Transverse colon (tissue), 4 donors: ENCODE measurements at places on chromosomes 7 and 10.

DNA sequence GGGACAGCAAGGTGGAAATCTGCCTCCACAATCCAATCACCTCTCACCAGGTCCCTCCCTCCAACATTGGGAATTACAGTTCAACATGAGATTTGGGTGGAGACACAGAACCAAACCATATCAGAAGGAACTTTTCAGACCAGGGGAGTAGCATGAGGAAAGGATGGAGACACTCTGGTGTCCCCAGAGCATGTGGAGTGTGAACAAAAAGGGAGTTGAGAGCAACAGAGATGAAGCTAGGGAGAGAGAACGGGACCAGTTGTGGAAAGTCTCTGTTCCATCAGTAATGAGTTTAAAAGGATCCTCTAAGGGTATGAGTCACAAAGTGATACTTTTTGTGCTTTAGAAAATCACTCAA, 382.0 kb downstream of the SFMBT2 start:
- no peak for DNase-seq

- no peak for DNase-seq
Observed at GRCh38 chr7:144158861-144159260, 24.4 kb upstream of the CTAGE4 start.

- DNase-seq = no peak
Observed at GRCh38 chr10:19480353-19480752, 335.9 kb upstream of the PLXDC2 start.

DNA sequence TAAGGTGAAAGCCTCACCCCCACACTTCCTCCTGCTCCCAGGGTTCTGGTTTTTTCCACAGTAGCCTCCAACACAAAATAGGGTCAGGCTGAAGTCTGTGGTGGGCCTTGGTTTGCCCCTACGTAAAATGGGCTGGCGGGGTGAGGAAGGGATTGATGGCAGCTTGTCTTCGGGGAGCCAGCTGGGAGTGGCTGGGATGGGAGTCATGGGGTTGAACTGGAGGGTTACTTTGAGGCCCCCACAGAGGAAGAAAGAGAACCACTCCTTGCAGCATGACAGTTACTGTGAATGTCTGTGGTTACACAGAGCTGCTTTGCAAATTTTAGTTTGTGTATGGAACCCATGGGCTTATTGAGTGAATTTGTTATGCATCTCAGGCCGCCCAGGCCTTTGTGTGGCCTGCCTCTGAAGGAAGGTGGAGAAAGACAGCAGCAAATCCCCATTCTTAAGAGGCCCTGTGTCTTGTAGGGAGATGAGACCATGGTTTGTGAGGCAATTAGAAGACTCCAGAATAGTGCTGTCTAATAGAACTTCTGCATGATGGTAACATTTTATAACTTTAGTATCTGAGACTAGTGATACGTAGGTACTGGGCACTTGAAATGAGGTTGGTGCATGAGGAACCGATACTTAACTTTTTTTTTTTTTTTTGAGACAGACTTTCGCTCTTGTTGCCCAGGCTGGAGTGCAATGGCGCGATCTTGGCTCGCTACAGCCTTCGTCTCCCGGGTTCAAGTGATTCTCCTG, 8.1 kb downstream of the TRIM8 start:
- DNase-seq = no peak

GRCh38 chr7:2438775-2439174, 35.4 kb downstream of the CHST12 start:
- no peak for DNase-seq

DNA sequence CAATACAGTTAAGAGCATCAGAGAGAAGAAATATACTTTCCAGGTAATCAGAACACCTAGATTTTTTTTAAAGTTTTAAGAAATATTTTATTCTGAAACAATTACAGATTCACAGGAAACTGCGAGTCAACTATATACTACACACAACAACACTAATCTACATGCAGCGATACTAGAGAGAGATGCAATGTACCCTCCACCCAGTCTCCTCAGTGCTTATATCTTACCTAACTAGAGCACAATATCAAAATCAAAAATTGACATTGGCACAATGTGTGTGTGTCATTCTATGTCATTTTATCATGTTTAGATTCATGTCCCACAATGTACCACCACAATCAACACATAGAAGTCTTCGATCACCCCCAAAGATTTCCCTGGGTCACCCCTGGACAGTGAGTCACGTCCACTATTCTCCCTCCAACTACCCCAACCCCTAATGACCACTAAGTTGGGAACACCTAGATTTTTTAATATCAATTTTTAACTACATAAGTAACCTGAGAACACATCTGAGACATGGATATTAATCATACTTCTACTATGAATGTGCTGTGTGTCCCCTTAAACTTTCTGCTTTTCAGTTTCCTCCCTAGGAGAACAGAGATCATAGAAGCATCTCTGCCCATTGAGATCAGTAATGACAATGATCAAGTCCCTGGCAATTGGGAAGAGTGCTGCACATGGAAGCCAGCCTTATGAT, 86.5 kb downstream of the GSAP start:
- no peak for DNase-seq

- DNase-seq = no peak
Observed at GRCh38 chr7:44385434-44386138, 60.2 kb upstream of the CAMK2B start.

- no peak for DNase-seq
Observed at GRCh38 chr7:70739646-70740210, 392.2 kb upstream of the GALNT17 start.

DNA sequence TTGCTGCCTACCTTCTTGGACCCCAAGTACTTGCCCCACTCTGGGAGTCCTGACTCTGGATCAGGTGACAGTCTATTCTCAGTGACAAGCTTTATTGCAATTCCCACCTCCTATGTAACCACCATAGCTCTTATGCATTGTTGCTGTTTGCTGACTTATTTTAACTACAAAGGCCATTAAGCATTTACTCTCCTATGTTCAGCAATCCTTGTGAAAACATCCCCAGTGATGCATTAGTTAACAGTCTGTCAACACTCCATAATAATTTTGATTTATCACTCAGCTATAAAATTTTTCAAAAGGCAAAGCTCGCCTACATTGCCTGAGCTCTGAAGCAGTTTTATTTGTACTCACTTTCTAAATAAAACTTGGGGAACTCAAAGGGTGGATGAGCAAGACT, 871.8 kb upstream of the SORCS1 start:
- no peak for DNase-seq

GRCh38 chr7:148403466-148403993, 187.0 kb upstream of the C7orf33 start:
- no peak for DNase-seq

DNA sequence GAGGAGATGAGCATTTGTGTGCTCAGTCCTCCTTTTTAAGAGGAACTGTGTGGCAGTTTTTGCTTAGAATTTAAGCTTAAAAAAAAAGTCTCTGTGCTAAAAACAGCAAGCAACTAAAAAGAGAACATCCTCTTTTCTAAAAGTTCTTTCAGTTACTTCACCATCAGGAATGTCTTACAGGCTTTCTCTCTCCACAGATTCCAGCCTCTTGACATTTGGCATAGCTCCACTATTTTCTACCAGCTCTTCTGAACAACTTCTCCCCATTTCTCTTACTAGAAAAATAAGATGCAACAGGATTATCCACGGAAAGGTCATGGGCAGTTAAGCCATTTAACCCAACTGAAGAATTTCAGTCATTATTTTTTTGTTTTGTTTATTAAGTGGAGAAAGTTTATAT, 13.2 kb downstream of the PCLO start:
- no peak for DNase-seq

DNA sequence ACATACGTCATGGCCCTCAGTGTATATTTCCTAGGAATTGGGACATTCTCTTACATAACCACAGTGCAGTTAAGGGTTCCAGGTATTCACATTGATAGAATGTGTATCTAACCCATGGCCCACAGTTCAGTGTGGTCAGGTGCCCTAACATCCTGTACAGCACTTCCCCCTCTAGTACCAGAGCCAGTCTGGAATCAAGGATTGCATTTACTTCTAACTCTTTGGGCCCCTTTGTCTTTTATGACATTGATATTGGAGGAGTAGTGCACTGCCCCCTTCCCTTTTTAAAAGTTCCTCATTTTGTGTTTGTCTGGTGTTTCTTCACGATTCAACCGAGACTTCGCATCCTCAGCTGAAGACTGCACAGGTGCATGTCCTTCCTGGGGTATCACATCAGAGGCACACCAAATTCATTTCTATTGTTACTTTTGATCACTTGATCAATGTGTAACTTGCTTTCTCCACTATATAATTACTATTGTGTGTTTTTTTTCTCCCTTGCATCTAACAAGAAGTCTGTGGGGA, 22.4 kb upstream of the NPFFR1 start:
- DNase-seq = no peak

DNA sequence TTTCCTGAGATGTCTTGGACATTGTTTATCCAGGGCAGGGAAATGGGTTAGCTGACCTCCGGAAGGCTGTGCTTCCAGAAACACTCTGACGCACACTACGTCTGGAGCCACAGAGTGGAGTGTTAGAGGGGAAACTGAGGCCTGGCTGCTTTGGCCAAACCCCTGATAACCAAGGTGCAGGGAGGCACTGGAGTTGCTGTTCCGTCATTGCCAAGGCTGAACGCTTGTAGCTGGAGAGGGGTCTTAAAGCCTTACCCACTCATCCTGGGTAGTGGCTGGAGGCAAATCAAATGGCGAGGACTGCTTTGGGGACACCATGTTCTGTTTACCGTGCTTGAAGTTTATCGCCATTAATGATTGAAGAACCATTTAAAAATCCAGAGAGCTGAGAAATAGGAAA, 604.1 kb upstream of the FOXK1 start:
- no peak for DNase-seq

DNA sequence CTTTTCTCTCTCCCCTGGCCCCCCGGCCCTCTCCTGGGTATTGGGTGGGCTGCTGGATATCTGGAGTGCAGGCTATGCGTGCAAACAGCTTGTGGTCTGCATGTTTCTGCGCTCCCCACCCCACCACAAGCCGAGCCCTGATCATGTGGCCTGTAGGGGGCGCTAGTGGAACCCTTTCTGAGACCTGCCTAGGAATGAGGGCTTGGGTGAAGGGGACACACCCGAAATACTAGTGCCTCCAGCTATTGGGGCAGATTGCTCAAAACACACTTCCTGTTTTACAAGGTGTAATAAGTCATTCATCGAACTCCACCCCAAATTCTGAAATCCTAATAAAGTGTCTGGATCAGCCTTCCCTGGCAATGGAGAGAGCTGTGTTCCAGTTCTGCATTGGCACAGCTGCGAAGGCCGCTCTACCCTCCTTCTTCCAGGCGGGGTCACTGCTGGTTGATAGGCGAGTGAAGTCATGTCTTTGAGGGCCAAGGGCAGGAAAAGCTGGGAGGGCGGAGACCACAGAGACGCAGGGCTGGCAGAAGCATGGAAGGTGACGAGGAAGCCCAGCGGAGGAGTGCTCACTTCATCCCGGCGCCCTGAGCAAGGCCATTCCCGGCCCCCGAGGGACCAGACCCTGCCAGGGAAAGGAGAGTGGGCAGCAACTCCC, 19.8 kb upstream of the PRRT4 start:
- no peak for DNase-seq

DNA sequence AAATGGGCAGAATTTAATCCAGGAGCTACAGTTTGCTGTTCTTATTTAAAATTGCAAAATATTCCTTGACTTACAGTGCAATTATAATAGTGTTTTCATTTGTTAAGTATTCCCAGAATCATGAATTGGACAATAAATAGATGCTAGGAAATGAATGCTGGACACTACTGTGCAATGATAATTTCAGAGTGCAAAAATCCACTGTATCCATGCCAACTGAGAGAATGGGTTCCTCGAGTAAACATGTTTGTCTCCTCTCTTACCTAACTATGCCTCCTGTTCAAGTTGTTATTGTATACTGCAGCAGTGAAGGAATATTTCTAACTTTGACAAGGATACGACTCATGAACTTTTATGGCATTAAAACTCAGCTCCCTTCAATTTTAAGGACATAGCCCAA, 1396.3 kb downstream of the GATA3 start:
- DNase-seq = no peak

DNA sequence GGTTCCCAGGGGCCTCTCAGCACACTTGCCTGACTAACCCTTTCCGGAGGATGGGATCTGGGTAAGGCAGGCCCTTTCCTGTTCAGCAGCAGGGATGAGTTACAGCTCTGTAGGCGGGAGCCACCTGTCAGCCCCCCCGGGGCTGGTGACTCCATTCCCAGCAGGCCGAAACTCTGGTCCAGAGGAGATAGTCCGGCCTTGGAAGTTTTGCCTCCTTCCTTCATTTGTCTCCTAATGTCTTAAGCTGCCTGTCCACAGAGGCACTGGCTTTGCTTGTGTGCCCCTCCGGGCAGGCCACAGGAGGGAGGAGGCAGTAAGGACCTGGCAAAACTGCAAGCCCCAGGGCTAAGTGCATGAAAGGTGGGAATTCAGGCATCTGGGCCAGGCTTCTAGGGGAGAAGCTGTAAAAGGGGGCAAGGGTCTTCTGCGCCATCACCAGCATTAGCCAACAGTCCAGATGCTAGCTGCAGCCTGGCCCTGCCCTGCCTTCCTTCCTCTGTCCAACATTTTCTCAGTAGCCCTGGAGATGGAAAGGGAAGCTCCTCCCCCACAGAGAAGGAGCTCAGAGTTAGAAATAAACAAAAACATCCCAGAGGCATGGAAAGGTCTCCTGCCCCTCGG, 1.2 kb downstream of the ADIRF start:
- no peak for DNase-seq

- no peak for DNase-seq
Observed at GRCh38 chr10:131776496-131776895, 124.3 kb upstream of the PPP2R2D start.

GRCh38 chr10:11823989-11824346, 812 bp downstream of the PROSER2 start:
- DNase-seq = no peak

GRCh38 chr7:44111761-44112160, 7.6 kb downstream of the AEBP1 start:
- DNase-seq = no peak

DNA sequence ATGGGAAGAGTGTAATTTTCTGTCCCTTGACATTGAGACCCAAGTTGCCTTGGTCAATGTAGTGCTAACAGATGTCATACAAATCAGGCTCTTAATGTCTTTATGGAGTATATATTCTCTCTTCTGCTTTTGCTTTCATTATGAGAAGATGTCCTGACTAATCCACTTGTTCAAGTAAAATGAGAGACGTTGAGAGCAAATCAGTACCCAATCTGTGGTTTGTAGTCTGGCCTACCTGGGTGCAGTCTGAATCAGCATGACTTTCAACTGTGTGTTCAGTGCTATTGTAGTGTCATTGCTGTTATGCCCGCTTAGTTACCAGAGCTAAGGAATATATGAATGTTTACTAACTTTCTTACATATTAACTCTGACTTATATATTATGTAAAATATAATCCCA, 612.4 kb downstream of the ANKRD7 start:
- no peak for DNase-seq

DNA sequence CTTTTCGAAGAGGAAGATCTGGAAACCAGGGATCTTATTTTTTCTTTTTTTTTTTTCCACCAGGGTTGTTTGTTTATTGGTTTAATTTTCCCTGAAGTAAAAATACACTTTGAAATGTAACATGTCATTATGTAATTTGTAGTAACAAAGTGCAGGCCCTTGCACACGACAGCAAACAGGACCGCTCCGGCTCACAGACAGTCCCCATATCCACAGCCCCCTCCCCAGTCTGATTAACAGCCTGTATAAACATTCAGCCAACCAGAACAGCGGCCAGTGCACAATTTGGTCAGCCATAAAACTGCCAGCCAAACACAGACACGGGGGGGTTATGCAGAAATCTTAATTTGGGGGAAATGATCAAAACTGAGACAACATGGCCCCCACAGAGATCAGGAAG, 431.6 kb upstream of the NPVF start:
- no peak for DNase-seq

- DNase-seq = no peak
Observed at GRCh38 chr7:150371131-150371995, 2.7 kb downstream of the REPIN1 start.
